NCI-H82 (cell line): ENCODE measurements at places on chromosomes 3 and 15.

DNA sequence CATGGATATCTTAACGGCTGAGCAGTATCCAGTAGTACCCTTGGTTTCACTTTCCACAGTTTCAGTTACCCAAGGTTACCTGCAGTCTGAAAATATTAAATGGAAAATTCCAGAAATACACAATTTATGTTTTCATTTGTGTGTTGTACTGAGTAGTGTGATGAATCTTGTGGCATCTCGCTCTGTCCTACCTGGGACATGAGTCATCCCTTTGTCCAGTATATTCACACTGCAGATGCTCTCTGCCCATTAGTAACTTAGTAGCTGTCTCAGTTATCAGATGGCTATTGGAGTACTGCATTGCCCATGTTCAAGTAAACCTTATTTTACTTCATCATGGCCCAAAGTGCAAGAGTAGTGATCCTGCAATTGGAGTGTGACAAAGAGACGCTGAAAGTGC lies 26.1 kb downstream of the GASK1A start:
- DNase-seq: no peak

GRCh38 chr15:88802250-88802990 lies 816 bp upstream of the ACAN start:
- no peak for DNase-seq

GRCh38 chr3:149393345-149394160 lies 16.1 kb upstream of the TM4SF1 start:
- peak; percentile 86 for DNase-seq

DNA sequence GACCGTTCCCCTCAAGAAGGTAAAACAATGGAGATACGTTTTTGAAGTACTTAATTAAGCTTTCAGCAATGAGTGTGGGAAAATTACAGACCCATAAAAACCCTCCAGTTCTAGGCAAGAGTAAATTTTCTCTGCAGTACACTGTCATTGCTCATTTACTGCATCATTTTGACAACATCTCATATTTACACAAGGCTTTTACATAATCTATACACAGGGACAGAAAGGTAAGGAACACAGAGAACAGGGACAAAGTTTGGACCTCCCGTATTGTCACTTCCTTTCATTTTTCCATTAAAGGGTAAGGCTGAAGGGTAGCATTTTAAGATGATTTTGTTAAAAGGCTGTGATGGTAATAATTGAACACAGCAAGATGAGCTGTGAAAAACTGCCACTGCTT lies 7.4 kb upstream of the HGD start:
- DNase-seq: no peak

GRCh38 chr3:57164657-57165573 lies at the start of gene IL17RD:
TSS of gene IL17RD (minus strand) at chr3:57165353. CDS start at chr3:57165286, 67 bp downstream.
- DNase-seq: peak; percentile 86

DNA sequence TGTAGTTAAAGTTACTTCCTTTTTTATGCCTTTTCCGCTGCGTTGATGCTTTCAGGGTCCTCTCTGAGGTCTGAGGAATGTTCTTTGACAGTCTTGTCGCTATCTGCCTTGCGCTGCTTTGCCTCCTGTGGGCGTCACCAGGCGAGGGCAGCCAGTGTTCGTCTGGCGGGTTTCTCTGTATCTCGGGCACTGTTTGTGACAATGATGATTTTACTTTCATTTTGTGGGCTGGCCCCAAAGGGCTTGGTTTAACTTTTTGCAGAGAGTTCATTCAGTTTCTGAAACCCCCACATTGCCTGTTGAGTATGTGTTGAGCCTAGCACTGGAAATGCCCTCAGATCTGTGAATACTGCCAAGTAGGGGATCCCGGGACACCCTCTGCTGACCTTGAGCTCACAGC lies 24.6 kb upstream of the SACM1L start:
- no peak for DNase-seq

GRCh38 chr3:35724106-35724505 lies 84.8 kb downstream of the ARPP21 start:
- peak; percentile 3 for DNase-seq

DNA sequence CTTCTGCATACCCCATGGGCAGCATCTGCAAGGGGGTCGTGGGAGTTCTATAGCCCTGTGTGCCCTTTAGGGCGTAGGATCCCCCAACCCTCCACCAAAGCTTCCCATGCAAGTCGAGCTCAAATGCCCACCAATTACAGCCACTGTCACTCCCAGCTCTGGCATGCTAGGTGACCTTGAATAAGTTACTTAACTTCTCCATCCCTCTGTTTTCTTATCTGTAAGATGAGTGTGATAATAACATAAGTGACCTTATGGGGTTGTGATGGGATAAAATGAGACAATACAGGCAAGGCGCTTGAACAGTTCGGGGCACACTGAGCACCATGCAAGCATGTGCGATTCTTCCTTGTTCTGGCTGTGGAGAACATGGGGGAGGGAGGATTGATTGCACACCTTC lies 74.8 kb upstream of the POMGNT2 start:
- no peak for DNase-seq

GRCh38 chr3:122004107-122004506 lies 17.9 kb downstream of the ILDR1 start:
- no peak for DNase-seq
